NCI-H187 treated with DMSO at 0.1 percent for 48 hours (cell line): ENCODE measurements at places on chromosomes 2 and 18.

- no peak for DNase-seq
Observed at GRCh38 chr2:87401726-87402345, 346.1 kb upstream of the PLGLB2 start.

DNA sequence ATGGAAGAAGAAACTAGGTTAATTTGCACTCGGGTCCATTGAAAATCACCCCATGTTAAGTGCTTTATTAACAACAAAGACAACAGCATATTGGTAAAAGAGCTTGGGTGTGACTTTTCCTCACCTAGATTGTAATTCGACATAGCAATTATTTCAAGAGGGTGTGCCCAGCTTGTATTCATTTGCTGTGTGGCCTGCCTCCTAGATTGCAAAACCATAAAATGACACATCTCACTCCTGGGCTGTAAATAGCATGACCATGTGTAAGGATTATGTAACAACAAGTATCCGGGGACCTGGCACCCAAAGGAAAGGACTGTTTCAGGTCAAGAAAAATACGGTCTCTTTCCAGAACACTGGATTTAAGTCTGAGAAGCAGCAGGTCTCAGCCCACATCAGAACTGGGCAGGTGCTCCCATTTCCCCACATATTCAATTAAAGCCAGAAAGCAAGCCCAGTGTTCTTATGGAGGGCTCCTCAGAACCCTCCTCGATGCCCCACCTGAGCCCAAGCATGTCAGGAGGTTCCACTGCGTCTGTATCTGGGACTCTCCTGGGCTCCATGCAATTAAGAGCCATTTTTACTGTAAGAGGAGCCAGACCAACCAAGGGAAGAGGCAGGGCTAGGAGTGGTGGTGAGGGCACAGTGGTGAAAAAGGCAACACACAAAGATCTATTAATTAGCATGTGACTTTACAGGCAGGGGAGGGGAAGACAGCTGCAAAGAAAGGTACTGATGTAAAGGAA, 39.2 kb downstream of the MREG start:
- DNase-seq, result no peak

- DNase-seq, result no peak
Observed at GRCh38 chr2:979069-979928, 28.6 kb downstream of the SNTG2 start.

GRCh38 chr18:3703732-3704176, 253.8 kb downstream of the TGIF1 start:
- peak; percentile 42 for DNase-seq

GRCh38 chr18:9594823-9595596, 19.3 kb downstream of the PPP4R1 start:
- no peak for DNase-seq

DNA sequence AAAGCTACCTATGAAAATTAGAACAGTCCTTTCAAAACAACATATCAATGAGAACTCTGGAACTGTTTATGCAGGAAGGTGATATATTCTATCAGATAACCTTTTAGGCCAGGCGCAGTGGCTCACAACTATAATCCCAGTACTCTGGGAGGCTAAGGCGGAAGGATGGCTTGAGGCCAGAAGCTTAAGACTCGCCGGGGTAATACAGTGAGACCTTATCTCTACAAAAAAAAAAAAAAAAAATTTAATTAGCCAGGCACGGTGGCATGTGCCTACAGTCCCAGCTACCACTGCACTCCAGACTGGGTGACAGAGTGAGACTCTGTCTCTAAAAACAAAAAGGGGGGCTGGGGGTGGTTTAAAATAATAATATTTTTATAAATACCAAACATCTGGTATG, 77.9 kb downstream of the OSBPL1A start:
- no peak for DNase-seq

DNA sequence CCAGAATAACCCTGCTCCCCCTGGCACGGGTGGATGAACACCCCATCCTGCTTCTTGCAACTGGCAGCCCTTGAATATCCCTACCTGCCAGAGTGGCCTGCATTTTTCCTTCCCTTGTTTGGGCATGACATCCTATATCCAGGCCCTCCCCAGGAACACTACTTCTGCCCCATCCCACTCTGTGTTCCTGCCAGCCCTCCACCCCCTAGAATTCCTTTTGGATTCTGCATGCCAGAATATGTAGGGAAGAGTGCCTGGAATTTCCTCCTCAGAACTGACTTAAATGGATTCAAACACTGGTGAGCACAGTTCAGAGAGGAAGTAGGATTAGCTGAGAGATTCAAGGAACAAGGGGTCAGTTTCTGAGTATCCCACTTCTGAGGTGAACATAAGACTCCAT, 123.5 kb upstream of the PELI1 start:
- no peak for DNase-seq

DNA sequence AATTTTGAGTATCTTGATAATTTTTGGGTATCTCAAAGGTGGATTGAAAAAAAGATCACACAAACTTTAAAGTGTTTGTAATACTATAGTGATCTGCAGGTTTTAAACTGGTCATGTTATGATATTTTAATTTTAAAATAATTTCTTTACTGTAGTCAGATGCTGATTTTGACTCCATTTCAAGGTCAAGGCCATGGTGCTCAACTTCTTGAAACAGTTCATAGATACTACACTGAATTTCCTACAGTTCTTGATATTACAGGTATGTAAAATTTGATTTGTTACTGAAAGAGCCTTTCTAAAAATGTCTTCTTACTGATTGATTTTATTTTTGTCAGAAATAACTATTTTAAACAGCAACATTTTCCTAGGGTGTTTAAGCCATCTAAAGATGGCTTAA, 33.1 kb upstream of the METAP1D start:
- DNase-seq, result no peak

DNA sequence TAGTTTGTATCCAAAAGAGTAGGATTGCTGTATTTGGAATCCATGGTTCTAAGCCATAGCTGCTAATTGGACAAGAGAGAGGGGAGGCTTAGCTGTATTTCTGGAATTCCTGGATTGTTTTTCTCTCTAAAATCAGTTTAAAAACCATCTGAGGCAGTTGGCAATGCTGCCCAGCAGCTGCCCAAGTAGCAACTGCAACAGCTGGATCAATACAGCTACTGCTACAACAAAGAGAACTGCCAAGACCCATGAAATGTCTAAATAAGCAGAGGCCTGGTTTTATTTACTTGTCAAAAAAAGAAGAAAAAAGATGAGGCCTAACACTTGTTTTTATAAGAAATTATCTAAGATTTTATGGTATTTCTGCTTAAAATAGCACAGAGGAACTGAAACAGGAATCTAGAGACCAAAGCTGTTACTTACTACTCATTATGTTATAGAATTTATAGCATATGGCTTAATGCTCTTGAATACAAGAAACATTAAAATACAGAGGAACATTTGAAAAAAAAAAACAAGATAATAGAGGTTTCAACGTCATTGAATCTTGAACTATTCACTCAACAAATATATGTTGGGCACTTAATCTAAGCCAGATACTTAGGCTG, 39.1 kb downstream of the TMEFF2 start:
- DNase-seq, result no peak

DNA sequence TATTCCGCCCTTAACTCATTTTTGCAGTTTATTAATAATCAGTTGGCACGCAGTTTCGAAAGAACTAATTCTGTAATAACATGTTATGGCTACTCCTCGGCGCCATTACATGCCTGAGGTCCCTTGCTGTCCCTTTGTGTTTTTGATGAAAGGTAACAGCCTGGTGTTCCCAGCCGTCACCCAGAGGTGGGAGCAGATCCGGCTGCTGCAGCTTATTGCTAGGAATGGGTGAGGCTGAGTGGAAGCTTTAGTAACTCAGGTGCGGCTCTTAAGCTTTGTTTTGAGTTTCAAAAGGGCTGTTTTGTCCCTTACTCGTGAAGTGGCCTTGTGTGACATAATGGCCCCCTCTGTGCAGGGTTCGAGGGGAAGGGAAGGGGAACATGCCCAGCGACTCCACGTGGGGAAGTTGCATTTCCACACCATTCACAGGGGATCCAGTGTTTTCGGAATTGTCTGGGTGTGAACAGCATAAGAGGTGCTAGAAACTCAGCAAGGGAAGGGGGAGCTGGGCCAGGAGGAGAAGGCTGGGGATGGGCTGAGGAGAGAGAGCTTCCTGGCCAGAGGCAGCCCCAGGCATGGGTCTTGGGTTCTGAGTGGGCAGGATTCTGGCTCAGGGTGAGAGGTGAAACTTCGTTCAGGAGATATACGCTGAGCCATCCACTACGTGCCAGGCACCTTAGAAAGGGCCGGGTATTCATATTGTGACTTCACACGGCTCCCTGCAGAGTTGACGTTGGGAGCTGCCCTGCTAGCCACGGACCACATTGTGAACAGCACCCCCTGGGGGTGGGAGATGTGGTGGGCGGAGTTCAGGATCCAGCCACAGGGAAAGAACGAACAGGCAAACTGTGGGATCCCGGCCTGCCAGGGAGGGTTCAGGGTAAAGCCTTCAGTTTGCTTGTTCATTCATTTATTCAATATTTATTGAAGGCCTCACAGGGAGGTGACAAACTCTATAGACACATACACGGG, 84.4 kb downstream of the TGOLN2 start:
- no peak for DNase-seq

- DNase-seq, result no peak
Observed at GRCh38 chr2:96859099-96859649, 1.4 kb upstream of the ANKRD39 start.

GRCh38 chr2:70789304-70790135, 923 bp downstream of the FIGLA start:
- peak; percentile 3 for DNase-seq

DNA sequence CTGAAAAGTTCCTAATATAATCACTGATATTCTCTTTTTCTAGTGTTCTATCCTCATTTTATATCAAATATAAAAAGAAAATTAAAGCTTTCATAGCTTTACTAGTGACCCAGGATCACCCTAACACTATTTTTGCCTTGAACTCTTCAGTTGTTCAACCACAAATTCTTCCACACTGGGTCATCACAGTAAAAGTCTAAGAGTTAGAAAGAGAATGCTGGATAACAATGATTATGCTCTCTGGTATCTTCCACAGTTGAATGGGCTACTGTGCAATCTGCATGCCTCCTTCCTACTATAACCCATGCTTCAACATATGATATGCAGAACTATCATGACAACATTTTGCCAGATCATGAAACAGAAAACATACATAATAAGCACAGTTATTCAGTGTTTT, 32.3 kb downstream of the CHN1 start:
- DNase-seq, result no peak

DNA sequence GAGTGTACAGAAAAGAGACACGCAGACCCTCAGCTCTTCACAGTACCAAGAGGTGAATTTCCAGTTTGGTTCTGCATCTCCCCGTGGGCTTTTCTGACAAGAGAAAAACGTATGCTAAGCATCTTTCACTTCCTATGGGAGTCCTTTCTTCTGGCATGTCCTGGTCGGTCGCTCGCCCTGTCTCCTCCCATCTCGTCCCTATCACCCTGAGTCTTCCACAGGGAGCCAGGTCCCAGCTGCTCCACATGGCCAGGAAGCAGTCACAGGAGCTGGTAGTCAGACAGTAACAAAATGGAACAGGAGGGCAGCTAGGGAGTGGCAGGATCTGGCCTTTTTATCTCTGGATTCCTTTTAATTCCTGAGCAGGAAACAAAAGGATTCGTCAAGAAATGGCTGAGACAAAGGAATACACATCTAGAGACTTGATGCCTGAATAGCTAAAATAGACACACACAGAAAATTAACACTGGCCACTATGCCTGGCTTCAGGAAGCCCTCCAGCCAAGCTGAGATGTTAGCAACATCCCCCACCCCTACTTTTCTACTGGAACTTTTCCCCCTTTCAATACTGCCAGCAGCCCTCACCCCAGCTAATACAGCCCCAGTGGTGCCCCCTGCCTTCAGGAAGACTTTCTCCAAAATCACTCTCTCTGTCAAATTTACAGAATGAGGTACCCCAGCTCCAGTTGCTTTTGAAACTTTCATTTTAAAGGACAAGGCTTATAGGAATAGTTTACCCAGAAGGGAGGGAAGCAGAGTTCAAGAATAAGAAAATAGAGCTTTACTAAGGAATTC, 136.1 kb downstream of the DNER start:
- no peak for DNase-seq

GRCh38 chr2:59824314-59824713, 729.1 kb downstream of the BCL11A start:
- no peak for DNase-seq

- no peak for DNase-seq
Observed at GRCh38 chr2:28286678-28287077, 106.0 kb upstream of the FOSL2 start.

GRCh38 chr2:171404261-171404660, 29.5 kb downstream of the METTL8 start:
- DNase-seq, result no peak

GRCh38 chr2:60661073-60661738, 94.9 kb upstream of the PAPOLG start:
- no peak for DNase-seq

GRCh38 chr18:56382541-56382940, 255.9 kb downstream of the TXNL1 start:
- no peak for DNase-seq

- no peak for DNase-seq
Observed at GRCh38 chr18:5669585-5669984, 125.8 kb upstream of the EPB41L3 start.

GRCh38 chr18:74498712-74499627, 2.8 kb downstream of the CNDP2 start:
- no peak for DNase-seq

DNA sequence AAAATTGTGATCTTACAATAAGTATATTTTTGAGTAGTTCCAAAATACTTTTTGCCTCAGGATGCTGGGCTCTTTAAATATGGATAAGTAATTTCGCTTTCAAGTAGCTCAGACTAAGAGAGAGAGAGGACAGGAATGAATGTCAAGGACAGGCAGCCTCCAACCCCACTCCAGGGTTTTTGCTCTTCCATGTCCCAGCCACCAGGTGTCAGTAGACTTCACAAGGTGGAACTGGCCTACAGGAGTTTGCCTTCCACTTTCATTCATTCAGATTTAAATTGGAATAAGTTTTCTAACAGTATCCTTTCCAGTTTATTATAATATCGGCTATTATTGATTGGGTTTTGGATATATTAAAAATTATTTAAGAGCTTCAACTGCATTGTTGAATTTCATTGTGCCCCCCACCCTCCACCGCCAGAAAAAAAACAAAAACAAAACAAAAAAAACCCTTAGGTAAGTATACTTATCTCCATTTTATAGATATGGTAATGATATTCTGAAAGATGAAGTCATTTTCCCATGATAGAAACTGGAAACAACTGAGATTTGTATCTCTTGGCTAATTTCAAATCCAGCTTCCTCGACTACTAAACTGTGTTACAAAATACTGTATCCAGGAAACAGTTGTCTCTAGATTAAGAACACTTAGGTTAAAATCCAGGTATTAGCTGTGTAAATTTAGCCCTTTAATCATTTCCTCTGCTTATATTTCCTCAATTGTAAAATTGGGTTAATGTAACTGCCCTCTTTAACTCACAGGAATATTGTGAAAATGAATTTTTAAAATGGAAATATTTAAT, 793.1 kb downstream of the ERBB4 start:
- DNase-seq, result peak; percentile 15

DNA sequence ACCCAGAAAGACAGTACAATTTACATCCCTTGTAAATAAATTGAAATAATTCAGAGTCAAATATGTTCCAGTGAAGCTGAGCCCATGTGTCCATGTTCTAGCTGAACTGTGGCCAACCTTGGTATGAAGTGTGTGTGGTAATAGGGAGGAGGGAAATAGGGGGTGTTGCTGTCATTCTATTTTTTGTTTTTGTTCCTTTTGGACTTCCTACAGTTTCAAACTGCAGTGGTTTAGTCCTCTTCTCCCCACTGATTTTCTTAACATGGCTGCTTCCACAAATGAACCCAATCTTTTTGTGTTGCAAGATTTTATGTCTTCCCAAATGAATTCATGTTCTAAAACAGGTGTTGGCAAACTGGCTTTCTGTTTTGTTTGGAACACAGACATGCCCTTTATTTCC, 156.9 kb downstream of the CCBE1 start:
- DNase-seq, result no peak

- no peak for DNase-seq
Observed at GRCh38 chr18:76487782-76488181, 7.3 kb downstream of the ZNF516 start.
